ENCODE measurements at places on chromosomes 11 and 22.

GRCh38 chr11:122179961-122180834, 64.2 kb upstream of the BLID start:
- DNase-seq: no peak

DNA sequence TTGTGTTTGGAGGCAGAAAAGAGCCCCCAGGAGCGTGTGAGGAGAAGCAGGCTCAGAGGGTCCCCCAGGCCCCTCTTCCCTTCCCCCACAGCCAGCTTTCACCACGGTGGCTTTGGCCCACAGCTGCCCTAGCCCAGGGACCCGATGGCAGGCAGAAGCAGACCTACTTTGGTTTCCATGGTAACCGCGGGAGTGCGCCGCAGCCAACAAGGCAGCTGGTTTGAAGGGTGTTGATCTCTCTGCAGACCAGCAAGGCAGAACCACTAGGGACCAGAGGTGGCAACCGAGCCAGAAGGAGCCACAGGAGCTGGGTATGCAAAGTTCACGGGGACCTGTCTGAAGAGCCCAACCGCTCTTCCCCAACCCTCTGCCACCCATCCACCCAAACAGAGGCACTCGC, 69.4 kb downstream of the BUD13 start:
- no peak for DNase-seq

GRCh38 chr11:68038718-68039525, at the start of gene TCIRG1:
TSS of gene TCIRG1 (plus strand) at chr11:68039025. CDS start at chr11:68041272, 2,247 bp downstream.
- peak; percentile 78 for DNase-seq

DNA sequence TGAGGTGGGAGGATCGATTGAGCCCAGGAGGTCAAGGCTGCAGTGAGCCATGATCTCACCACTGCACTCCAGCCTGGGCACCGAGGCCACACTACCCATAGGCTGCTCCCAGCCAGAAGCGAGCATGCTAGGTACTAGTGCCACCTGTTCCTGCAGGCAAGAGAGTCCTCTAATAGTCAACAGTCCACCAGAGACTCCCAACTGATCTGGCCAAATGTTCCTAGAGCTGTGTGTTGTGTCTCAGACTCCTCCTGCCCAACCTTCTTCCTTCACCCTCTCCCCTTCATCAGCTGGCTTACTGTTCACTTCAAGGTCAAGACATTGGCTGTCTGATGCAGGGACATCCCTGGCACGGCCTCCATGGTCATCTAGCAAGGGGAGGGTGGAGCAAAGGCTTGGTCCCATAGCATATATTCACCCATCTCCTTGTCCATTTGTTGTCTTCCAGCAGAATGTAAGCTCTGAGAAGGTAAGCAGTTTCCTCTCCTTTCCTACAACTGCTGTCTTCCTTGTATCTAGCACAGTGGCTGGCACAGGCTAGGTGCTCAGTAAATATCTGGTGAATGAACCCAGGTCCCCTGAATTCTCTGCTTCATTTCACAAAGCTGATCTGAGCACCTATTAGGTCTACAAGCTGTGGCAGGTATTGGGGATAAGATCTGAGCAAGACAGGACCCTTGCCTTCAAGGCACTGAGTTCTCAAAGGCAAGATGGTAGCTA, 126.2 kb upstream of the SERPIND1 start:
- DNase-seq: no peak

DNA sequence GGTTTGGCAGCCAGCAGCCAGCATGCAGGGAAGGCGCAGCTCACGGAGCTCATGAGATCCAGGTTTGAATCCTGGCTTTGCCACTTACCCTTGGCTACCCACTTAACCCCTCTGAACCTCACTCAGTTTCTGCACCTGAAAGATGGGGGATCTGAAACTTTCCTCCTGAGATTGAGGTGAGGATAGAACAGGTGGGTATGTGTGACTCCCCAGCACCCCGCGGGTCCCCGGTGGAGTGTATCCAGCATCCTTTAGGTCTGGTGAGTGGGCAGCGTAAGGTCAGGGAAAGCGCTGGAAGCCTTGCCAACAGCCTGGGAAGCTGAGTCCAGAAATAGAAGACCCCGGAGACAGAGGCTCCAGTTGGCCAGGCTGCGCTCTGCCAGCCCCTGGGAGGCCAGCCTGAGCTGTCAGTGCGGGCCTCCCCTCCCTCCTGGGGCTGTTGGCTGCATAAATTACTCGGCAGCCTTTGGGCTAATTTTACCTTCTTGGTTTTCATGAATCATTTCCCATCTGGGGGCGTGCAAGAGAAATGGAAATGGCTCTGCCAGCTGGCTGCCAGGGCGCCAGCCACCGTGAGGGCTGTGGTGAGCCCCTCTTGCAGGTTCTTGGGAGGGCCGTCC, 17.6 kb downstream of the PRDM11 start:
- no peak for DNase-seq

- DNase-seq: no peak
These were observed 23.3 kb downstream of the SCUBE1 start for GRCh38 chr22:43319661-43320486.

DNA sequence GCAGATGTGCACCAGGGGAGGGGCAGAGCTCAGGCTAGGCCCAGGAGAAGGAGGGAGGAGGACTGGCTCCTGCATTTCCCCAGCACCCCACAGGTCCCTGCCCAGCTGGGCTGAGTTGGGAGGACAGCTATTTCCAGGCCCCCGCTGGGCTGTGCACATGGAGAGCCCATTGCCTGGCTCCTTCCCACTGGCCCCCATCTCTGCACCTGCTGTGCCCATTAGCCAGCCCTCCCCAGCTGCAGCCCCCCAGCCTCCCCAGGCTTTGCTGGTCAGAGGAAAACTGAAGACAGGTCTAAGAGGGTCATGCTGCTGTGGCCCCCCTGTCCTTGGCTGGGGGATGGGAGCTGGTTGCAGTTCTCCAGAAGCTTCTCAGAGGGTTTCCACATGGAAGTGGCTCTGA, 81.8 kb upstream of the SHANK2 start:
- no peak for DNase-seq

DNA sequence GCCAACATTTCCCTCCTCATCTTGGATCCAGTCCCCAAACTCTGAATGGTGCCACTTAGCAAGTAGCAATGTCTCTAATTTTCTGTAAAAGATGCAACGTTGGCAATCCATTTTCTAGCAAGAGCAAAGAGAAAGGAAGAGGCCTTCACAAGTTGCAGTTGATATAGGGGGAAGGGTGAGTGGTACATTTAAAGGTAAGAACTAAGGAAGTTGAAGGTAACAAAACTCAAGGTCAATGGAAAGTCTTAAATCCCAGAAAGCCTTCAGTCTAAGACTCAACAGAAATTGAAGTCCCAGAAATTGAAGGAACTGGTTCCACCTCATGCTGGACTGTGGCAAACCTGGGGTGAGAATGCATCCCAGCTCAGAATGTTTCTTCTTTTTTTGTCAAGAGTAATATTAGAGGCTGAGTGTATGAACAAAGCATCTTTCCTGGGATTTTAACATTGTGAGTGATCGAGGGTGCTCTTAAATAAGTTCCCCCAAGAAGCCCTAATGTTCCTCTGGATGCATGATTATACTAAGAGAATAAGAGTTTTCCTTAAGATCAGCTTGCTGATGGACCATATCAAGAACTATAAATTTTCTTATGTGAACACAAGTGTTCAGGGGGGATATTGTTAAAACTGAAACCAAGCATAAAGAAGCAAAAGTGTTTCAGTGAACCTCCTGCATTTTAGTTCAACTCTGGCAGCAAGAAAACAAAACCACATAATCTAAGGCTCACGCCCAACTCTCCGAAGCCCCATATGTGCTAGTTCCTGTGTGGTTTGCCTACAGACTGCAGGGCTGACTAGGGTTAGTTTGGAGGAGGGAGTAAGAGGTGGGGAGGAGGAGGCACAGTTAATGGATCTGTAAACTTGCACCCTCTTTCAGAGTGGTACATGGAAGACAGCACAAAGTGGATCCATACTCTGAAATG, at the start of gene GRAP2:
GRAP2 (plus strand) TSS at position 779 of the 922 bp plus-strand sequence. CDS start 46,023 bp downstream, outside the sequence.
- no peak for DNase-seq

GRCh38 chr22:22802339-22802970, 85.2 kb upstream of the IGLL5 start:
- DNase-seq: peak; percentile 12

- DNase-seq: peak; percentile 13
These were observed 721.7 kb downstream of the DLG2 start for GRCh38 chr11:84905411-84905810.

- DNase-seq: no peak
These were observed 615.5 kb downstream of the NTM start for GRCh38 chr11:131985846-131986301.

DNA sequence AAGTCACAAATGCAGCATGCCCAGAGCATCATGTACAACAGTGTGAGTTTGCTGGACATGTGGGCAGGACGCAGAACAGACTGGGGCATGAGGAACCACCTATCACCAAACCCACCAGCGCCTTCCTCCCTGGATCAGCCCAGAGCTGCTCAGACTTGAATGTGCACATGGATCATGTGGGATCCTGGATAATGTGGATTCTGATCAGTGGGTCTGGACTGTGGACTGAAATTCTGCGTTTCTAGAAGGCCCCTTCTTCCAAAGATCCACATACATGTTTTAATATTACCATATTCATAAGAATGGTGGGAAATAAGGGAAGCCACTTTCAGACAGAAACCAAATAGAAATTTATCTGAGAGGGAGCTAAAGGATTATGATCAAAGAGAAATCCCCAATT, 85.6 kb upstream of the VPREB1 start:
- DNase-seq: no peak

DNA sequence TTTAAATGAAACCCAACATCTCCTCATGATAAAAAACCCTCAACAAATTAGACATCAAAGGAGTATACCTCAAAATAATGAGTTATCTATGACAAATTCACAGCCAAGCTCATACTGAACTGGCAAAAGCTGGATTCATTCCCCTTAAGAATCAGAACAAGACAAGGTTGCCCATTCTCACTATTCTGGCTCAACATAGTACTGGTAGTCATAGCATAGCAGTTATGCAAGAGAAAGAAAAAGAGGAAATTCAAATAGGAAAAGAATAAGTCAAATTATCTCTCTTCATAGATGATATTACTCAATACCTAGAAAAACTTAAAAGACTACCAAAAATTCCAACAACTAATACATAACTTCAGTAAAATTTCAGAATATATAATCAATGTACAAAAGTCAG, 29.4 kb upstream of the XKR3 start:
- no peak for DNase-seq

DNA sequence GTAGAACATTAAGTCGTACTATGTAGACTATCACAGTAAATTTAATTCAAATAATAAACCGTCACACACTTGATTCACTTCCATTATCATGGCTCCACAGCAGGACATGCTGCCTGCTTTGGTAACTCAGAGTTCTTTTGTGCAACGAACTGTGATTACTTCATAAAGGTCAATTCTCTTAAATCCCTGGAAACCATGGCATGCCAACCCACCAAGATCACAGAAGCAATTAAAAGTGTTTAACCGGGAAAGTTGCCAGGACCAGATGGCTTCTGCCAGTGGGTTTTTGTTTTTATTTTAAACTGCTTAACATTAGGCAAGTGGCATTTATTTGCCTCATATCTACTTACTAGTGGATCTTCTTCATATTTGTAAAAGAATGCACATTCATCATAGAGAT, 1162.1 kb downstream of the DLG2 start:
- no peak for DNase-seq

- no peak for DNase-seq
These were observed 527.5 kb downstream of the CNTN5 start for GRCh38 chr11:99548264-99548663.

- no peak for DNase-seq
These were observed 9.1 kb upstream of the MN1 start for GRCh38 chr22:27810609-27811151.

DNA sequence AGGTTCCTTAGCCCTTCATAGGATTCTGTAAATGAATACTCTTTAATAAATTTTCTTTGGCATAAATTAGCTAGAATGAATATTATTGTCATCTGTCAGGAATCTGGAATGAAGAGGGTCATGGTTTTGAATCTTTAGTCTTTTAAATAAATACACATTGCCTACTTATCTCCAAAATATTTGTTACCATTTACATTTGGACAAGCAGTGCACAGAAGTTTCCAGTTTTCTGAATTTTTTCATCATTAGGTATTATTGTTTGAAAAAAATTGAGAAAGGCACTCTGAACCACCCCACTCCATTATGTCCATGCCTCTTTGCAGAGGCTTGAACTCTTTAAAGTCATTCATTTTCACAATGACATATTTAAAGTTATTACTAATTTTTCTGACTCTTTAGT, 549.0 kb upstream of the LUZP2 start:
- DNase-seq: no peak

DNA sequence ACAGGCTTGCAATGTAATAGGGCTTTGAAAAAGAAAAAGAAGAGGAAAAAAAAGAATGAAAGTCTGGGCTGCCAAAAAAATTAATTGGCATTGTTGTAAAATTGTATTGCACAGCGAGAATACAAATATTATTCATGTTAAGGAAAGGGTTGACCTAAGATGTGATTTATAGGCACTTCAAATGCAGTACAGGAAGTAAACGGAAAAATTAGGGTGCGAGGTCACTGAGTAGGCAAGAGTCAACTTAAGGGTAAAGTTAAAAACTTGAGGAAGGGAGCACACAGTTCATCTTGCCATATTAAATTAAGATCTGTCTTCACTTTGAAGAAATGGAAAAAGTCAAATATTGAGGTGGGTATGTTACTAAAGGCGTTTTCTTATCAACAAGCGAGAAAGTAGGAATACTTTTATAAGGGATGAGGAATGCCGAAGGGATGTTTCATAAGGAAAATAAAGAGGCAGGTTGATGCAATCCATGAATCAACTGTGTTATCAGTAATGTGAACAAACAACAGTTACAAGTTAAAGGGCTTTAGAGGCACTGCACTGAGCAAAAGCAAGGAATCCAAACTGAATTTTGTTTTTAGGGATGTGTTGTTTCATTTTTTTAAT, 123.0 kb downstream of the WT1 start:
- DNase-seq: no peak

- no peak for DNase-seq
These were observed 2.4 kb upstream of the CTSF start for GRCh38 chr11:66570850-66571180.

- DNase-seq: no peak
These were observed 14.2 kb downstream of the OR5B21 start for GRCh38 chr11:58493676-58494075.

DNA sequence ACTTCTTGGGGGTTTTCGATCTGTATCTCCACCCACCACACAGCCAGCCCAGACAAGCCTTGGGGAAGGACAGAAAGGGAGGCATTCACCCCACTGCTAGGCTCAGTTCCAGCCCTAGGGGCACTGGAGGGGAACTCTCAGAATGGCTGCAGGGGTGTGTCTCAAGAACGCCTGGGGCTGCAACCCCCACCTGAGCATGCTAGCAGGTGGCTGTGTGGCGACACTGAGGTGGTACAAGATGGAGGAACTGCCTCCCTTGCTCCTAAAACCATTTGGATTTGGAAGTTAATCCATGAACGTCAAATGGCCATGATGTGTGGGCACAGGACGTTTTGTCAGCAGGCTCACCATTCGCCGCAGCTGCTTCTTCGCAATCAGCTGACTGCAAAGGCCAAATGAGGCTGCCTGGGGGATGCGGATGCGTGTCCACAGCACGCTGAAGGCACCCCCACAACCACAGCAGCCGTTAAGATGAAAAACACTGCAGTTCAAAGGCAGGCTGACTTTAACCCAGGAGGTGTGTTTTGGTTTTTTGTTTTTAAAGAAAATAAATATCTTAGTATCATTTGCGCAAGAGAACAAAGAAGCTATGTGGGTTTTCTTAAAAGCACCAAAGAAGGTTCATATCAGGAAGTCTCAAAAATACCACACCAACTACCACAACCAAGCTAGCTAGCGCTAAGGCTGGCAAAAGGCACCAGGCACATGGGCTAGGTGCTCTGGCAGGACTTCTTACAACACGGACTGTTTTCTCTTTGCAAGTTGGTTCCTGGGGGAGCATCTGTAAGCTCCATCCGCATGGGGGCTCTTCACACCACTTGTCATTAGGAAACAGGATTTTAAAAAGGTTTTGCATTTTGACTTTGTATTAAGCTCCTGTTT, 22.2 kb upstream of the NAP1L4 start:
- no peak for DNase-seq
